Activated CD4-positive, alpha-beta T cell treated with anti-CD3 and anti-CD28 coated beads, Interleukin-2, amount 10 ng/mL, durations not matched to agents 7 days and 5 days (primary cell): ENCODE measurements at places on chromosomes 11 and 22. TPM values are rescaled to one million over a fixed set of nuclear protein-coding genes. Genes with fewer than 3 reads are reported as not detected.

GRCh38 chr22:36199001-36199551, 2.5 kb downstream of the APOL4 start:
- no peak for DNase-seq

GRCh38 chr11:16195651-16196050, 160.7 kb downstream of the SOX6 start:
- DNase-seq, result no peak

DNA sequence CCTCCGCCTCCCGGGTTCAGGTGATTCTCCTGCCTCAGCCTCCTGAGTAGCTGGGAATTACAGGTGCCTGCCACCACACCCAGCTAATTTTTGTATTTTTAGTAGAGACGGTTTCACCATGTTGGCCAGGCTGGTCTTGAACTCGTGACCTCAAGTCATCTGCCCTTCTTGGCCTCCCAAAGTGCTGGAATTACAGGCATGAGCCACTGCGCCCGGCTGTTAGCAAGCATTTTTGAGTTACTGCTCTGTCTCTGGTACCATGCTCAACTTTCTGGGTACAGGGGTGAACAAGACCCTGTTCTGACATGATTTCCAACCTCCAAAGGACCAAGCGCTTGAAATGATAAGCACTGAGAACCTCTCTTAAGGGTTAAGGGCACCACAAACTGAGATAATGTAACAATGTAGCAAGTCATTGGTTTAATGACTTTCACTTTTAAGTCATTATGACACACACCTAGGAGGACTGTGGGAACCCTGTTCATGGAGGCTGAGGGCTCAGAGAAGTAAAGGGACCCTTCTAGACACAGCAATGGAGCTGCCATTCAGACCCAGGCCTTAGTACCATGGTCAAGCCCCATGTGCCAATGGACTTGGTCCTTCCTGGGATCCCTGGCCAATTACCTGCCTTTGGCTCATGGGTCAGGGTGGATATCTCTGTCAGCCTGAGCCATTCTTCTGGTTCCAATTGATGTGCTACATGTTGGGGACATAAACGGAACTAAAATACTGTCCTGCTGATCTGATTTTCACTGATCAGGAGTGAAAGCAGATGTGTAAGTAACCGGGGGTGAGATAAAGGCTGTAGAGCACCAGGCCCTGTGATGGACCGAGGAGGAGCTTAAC, 11.6 kb downstream of the SLC3A2 start:
- no peak for DNase-seq

DNA sequence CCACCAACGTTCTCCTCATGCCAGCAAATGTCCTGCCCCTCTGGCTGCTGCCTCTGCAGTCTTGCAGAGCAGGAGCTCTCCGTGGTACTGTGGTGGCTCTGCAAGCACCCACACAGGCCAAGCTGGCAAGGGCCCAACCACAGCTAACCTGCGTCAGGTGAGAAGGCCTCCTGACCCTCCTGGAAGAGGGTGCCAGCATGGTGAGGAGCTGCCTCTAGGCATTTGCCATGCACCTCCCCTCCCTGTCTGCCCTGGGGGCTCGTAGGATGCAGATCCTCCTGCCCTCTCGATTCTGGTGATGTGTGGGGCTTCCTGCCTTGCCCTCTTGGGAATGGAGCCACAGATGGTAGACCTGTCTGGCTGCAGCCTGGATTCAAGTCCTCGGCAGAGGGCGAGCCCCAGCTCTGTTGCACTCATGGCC, 1408.8 kb downstream of the TBC1D22A start:
- no peak for DNase-seq

DNA sequence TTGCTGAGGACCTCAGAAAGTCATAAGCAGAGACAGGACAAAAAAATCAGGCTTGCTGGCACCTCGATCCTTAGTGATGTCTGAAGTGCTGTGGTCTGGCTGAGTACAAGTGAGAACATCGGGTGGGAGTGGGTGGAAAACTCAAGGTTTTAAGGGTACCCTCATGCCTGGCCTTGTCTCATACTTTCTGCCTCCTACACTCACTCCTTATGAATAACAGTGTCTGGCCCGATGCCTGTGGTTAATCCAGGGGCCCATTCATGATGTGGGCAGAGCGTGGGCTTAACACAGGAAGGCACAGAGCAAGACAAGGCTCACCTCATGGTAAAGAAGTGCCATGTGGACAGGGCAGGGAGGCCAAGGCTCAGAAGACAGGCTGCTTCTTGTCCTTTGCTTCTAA, 11.0 kb upstream of the UCP3 start:
- DNase-seq, result no peak

GRCh38 chr22:38435965-38436364, 19.0 kb downstream of the KCNJ4 start:
- no peak for DNase-seq

GRCh38 chr11:1785749-1786413, 22.2 kb upstream of the CTSD start:
- no peak for DNase-seq

DNA sequence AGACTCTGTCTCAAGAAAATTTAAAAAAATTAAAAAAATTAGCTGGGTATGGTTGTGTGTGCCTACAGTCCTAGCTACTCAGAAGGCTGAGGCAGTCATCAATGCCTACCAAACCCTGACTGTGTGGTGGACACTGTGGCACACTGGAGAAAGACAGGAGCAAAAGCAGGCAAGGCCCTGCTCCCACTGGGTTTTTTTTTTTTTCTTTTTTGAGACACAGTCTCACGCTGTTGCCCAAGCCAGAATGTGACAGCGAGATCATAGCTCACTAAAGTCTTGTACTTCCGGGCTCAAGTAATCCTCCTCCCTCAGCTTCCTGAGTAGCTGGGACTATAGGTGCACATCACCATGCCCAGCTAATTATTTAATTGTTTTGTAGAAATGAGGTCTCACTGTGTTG, 4.6 kb downstream of the NEFH start:
- DNase-seq, result no peak

DNA sequence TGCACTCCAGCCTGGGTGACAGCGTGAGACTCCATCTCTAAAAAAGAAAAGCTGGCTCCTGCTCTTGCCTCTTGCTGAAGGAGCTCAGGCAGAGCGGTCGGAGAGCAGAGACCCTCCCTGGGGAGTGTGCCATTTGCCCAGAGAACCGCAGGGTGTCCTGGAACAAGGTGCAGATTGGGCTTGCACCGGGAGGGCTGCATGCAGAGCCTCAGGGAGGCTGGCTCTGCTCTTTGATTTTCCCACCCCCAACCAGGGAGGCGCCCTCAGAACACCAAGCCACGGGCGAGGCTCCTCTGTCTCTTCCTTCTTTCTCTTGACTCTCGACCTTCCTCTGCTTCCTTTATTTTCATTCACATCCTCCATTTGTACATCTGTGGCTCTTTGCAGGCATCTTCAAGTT, 889.1 kb downstream of the OPCML start:
- DNase-seq, result no peak

DNA sequence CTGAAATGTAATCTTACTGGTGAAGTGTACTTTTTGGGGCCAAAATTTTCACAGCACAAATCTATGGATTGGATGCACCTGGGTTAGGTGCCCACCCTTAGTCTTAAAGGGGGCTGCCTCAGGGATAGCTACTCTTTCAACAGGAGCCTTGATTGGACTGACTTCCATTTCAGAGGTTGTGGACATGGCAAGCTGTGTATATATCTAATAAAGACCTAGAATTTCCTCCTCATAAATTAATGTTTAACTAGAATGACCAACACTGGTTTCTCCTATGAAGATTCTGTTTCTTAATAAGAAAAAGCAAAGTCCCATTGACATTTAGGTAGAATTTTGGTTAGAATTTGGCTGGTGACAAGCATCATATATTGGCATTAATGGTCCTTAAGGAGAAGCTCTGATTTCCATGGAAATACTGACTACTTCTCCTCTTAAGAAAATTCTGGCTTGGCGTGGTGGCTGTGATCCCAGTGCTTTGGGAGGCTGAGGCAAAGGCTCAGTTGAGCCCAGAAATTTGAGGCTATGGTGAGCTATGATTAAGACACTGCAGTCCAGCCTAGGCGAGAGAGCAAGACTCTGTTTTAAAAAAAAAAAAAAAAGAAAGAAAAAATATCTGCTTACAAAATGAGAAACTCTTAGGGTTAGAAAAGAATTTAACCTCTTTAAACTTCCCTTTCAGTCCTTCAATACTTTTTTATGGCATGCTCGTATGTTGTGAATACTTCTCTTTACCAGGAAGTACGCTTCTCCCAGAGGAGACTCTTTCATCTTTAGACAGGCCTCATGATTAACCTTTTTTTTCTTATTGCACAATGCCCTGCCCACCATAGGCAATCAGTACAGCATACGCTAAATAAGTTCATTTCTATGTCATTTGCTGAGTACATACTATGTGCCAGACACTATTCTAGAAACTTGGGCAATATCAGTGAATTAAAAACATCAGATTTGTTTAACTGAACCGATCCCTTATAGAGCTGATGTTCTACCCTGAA, 77.2 kb downstream of the PRR5L start:
- DNase-seq, result no peak

- DNase-seq, result no peak
Measured at GRCh38 chr11:108307751-108308150, 84.9 kb downstream of the ATM start.

GRCh38 chr11:2693271-2694261, 6.2 kb downstream of the KCNQ1OT1 start:
- DNase-seq, result no peak

GRCh38 chr11:109034339-109034696, 369.4 kb downstream of the DDX10 start:
- no peak for DNase-seq

- DNase-seq, result no peak
Measured at GRCh38 chr11:73653996-73654395, 7.6 kb downstream of the PLEKHB1 start.

DNA sequence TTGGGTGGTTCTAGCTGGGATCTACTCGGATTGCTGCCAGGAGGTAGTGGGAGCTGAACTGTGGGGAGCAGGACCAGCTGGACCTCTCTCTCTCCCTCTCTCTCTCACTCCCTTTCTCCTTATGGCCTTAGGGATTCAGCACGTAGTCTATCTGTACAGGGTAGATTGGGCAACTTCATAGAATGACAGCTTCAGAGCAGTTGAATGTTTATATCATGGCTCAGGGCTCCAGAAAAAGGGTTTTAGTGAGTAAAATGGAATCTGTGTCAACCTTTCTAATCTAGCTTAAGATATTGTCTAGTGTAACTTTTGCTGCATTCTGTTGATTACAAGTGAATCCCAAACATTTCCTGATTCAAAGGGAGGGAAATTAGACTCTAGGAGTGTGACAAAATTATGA, 127.7 kb upstream of the PDGFD start:
- DNase-seq, result no peak

GRCh38 chr11:112637076-112637475, 324.1 kb upstream of the NCAM1 start:
- DNase-seq, result no peak

- DNase-seq, result peak; percentile 6
Measured at GRCh38 chr11:86916330-86916729, 38.9 kb downstream of the FZD4 start.

- DNase-seq, result no peak
Measured at GRCh38 chr11:95891423-95892170, 32.3 kb downstream of the MTMR2 start.

GRCh38 chr11:55967914-55968313, 1.8 kb downstream of the OR10AG1 start:
- DNase-seq, result no peak

GRCh38 chr11:9399466-9399865, 15.0 kb downstream of the IPO7 start:
- no peak for DNase-seq

DNA sequence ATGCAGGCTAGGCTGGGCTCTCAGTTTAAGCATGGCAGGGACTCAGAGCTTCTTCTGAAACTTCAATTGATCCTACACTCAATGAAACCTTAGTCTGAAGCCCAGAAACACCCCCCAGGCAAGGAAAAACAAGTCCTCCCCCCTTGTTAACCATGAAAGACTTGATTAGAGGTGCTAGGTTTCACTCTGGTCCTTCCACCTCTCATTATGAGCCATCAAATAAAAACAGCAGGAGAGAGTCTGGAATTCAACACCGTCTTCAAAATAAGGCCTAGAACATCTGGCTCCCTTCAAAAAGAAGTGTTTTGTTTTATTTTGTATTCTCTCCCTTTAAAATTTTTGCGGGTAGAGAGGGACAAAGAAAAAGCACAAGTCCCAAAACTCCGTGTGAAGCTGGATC, 95.7 kb downstream of the NAT10 start:
- no peak for DNase-seq

DNA sequence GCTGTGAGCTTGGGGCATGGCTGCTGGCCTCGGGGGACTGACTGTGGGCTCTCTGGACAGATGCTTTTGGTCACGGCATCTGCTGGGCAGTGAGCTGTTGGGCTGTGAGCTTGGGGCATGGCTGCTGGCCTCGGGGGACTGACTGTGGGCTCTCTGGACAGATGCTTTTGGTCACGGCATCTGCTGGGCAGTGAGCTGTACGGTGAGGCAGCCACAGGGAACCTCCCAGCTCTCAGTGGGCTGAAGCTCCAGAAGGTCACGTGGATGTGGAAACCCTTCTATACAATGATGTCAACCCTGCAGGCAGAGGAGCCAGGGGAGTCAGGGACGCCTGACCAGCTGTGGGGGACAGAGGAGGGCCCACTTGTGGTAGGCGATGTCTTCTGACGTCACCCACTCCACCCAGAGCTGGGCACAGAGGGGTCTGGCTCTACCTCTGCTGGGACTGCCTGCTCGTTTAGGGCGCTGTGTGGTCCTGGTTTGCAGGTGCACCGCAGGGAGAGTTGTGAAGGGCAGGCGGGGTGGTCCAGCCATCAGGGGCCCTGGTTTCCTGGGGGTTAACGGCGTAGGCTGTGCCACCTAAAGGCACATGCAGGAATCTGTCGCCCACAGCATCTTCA, 1331.3 kb downstream of the BRD1 start:
- no peak for DNase-seq

DNA sequence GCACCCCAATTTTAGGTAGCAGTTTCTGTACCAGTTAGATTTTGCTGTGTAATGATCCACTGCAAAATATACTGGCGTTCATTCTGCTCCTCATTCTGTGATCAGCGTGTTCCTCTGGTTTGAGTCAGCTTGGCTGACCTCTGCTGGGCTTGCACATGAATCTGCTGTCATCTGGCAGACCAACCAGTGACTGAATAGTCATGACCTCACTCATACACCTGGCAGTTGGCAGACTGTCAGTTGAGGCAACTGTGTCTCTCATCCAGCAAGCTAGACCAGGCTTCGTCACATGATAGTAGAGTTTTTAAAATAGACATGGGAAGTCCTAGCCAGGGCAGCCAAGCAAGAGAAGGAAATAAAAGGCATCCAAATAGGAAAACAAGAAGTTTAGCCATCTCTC, 316.3 kb upstream of the LARGE1 start:
- DNase-seq, result no peak

The OR51D1 gene
- not detected for total RNA-seq

The MMP12 gene
- total RNA-seq, result not detected

The TMPRSS6 gene
- 0.73 TPM for total RNA-seq

The PHLDA2 gene
- total RNA-seq, result 0.35 TPM

The CNTF gene
- 2.9 TPM for total RNA-seq

The TMEM179B gene
- total RNA-seq, result 46.8 TPM

The ZNHIT2 gene
- total RNA-seq, result 8.6 TPM

The IL17RA gene
- total RNA-seq, result 53.6 TPM

The GAL3ST3 gene
- not detected for total RNA-seq

The RRM1 gene
- total RNA-seq, result 177 TPM

The PKDREJ gene
- total RNA-seq, result not detected

The RIMBP3B gene
- total RNA-seq, result 1.1 TPM

The OR2AG2 gene
- total RNA-seq, result not detected

The KDM4D gene
- total RNA-seq, result 1.0 TPM

The FBXO7 gene
- 103 TPM for total RNA-seq

The CATSPER1 gene
- total RNA-seq, result not detected

The SPON1 gene
- 1.4 TPM for total RNA-seq

The SEPTIN3 gene
- total RNA-seq, result 1.6 TPM
